Activated T-cell treated with anti-CD3 and anti-CD28 coated beads, Interleukin-2, amount 50 U/mL, for 48 hours (primary cell): ENCODE measurements at places on chromosomes 7 and 10.

DNA sequence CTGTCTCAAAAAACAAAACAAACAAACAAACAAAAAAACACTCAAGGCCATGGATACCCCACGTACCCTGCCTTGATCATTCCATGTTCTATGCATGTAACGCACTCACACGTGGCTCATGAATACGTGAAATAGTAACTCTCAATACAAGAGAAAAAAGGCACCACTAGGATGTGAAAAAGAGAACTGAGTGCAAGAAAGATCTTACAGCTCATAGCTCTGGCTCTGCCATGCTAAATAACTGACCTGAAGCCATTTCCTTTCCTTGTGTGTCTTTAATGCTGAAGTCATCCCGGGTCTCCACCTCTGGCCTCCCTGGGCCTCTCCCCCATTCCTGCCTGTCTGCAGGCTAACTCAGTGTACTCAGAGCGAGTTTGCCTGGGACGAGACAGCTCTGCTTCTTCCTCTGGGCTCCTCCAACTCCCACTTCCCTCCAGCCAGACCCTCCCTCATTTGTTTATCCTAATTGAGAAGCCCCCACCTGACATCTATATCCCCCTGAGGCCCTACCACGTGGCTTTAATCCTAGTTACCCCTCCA, 117.3 kb downstream of the PRPF18 start:
- DNase-seq: no peak

DNA sequence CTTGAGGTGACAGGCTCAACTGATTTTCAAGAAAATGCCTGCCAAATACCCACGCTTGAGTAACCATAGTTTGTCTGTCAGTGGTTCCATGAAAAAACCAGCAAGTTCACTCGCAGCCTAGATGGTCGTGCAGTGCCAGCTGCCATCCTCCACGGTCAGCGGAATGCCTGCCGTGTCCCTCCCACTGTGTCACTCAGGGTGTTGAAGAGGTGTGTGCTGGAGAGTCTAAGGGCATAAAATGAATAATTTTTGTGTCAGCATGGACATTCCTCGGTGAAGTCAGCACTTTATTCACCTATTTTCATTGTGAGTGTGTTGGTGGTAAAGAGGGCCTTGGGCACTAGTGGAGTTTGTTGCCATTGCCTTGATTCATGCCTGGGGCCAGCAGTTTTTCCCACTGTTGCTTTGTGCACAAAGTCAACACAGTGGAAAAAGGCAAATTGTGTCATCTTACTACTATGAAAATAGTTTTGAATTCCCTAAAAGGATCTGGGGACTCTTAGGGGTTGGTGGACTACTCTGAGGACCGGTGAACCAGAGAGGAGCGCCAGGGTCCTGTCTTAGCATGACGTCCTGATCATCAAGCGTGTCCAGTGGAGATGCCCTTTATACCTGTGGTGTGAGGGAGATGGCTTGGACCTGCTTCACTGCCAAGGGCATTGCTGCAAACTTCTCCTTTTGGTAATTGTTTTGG, 17.6 kb downstream of the MINDY4 start:
- DNase-seq: no peak

- no peak for DNase-seq
Observed at GRCh38 chr10:80252296-80252887, 37.1 kb downstream of the MAT1A start.

- DNase-seq: no peak
Observed at GRCh38 chr7:105336009-105336408, 52.7 kb downstream of the SRPK2 start.

DNA sequence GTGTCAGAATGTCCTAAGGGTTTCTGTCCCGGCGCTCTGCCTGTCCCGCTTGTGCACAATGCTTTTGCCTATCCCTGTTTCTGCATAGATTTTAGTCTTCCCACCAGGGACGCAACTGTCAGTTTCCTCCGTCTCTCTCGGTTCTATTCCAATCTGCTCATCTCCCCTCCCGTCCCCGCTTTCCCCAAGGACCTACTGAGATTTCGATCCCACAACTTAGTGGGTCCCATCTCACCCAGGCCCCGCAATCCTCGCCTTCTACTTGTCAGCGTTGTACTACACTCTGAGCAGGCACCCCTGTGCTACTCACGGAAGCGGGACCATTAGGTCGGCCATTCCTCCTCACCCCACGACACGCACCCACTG, 519 bp upstream of the ZNF655 start:
- no peak for DNase-seq

DNA sequence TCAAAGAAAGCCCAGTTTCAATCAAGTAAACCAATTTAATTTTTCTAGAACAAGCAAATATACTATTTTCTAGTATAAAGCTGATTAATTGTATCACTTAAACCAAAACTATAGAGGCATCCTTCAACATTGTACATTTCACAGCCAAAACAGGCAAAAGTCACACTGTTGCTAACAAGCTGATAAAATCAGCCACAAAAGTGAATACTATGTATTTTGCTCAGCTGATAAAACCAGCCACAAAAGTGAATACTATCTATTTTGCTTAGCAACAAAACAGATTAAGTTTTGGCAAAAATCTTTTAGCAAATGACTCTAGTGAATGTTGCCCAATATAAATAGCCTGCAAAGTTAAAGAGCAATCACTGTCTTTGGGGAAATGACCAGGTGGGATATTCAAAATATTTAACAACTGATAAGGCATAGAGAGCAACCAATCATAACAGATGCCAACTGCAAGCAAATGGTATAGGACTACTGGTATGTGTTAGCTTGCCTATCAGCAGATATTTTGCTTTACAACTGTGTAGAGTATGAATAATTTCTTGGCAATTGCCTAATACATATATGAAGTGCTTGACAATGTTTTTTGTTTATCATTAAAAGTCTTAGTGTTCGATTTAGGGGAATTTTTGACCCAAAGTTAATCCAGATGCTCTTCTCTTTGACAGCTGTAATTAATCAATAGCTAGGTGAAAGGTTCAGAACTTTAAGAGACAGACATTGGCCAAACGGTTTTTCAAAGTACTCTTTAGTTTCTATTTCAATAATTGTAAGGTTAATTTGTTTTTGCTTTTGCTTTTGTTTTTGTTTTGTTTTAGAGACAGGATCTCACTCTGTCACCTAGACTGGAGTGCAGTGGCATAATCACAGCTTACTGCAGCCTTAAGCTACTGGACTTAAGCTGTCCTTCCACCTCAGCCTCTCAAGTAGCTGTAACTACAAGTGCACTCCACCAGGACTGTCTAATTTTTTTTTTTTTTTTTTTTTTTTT, 44.4 kb upstream of the SP4 start:
- DNase-seq: no peak

DNA sequence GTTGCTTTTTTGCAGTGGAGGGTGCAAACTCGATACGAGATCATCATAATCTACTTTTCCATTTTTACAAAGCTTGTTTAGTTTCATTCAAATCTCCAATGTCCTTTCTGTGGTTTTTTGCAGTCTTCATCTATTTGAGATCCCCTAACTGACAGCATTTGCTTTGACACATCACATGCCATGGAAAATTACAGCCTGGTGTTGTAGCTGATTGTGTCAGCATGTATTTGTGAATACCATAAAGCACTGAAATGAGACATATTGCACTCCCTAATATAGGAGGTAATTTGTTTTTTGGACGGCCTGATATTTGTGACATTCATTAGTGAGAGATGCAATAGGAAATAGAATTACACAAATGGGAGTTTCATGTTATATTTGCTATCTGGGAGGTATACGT, 620.8 kb downstream of the KCNMA1 start:
- no peak for DNase-seq

- DNase-seq: no peak
Observed at GRCh38 chr7:81064426-81064825, 145.6 kb upstream of the SEMA3C start.

- DNase-seq: peak; percentile 32
Observed at GRCh38 chr7:30977896-30978564, 14.3 kb downstream of the GHRHR start.

- peak; percentile 89 for DNase-seq
Observed at GRCh38 chr10:100009793-100010676, at the start of gene DNMBP. TSS of gene DNMBP (minus strand) at chr10:100009947. CDS start at chr10:99972124, 37,823 bp downstream.

- DNase-seq: peak; percentile 17
Observed at GRCh38 chr7:18494821-18495408, 634 bp upstream of the HDAC9 start.

GRCh38 chr10:378930-379704, 243.9 kb downstream of the ZMYND11 start:
- no peak for DNase-seq

- DNase-seq: no peak
Observed at GRCh38 chr10:131475043-131475442, 163.5 kb upstream of the TCERG1L start.

DNA sequence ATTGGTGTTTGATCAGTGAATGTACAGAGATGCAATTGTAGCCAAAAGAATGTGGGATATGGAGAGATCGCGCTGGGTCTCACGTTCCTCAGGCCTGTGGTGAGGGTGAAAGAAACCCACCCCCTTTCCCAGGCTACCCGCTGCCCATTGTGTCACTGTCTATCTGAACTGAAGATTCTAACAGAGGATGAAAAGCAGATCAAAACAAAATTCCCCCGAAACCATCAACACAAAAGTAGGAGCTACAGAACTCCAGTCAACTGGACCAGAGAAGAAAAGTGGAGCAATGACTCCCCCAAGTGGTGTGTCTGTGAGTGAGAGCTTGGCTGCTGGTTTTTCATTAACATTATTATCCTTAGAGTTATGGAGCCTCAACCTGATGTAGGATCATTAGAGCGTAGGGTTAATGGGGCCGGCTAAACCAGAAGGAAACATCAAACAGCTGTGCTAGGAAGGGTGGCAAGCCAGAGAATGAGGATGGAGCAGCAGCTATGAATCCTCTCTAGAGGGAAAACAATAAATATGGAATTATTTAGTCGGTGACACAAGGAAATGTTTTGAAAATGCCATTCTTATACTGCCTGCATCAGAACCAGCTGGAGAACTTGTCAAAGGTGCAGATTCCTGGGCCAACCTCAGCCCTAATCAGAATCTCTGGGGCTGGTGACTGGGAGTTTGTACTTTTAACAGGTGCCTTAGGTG, 38.3 kb downstream of the AKR1B1 start:
- DNase-seq: no peak

DNA sequence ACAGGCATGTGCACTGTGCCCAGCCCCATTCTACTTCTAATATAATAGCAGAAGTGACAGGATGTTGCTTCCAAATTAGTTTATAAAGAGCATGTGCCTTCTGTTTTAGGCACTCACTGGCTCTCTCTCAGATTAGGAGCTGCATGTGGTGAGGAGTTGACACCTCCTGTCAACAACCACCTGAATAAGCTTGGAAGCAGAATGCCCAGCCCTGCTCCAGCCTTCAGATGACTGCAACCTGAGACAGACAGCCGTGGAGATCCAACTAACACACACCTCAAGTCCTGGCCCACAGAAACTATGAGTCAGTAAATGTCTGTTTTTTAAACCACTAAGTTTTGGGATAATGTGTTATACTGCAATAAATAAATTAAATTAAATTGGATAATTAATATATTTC, 54.5 kb downstream of the PARD3 start:
- no peak for DNase-seq

DNA sequence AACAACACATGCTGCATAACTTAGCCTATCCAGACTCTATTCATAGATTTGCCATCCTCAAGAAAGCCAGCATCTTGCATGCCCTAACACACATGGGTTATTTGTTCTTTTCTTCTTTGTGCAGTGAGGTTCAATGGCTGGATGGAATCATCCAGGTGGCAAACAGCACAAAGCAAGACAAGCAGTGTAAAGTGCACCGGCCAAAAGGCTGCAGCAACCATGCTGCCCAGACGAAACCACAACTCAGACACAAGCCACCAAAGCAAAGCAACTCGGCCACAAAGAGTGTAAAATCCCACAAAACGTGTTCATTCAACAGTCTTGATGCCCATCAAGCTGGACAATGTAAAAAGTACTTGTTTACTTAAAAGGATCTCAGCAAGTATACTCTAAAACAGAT, 76.9 kb downstream of the PIP4K2A start:
- no peak for DNase-seq

- DNase-seq: no peak
Observed at GRCh38 chr7:26155531-26156375, 3.8 kb downstream of the NFE2L3 start.

DNA sequence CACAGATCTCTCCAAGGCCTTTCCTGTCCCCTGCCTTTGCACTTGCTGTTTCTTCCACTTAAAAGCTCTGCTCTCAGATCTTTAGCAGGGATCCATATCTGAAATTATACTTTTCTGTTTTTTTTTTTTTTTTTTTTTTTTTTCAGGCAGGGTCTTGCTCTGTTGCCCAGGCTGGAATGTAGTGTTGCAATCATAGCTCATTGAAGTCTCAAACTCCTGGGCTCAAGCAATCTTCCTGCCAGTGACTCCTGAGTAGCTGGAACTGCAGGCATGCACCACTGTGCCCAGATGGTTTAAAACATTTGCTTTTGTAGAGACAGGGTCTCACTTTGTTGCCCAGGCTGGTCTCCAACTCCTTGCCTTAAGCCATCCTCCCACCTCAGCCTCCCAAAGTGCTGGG, 5.0 kb upstream of the TSPAN15 start:
- no peak for DNase-seq

- no peak for DNase-seq
Observed at GRCh38 chr10:23556727-23557440, 118.0 kb downstream of the OTUD1 start.

DNA sequence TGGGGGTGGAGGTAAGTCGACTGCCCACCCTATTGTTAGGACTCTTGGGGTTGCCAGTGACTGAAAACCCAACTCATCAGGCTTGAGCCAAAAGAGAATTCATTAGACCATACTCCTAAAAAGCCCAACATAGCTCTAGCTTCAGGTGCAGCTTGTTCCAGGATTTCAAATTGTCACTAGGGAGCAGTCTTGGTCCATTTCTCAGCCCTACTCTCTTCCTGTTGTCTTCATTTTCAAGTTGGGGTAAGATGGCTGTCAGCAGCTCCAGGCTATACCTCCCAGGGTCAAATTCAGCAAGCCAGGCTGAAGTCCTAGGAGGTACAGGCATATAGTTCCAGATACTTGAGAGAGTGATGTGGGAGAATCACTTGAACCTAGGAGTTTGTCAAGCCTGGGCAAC, 14.9 kb upstream of the COL13A1 start:
- no peak for DNase-seq

GRCh38 chr10:25064401-25064800, 48.0 kb downstream of the THNSL1 start:
- DNase-seq: no peak
